T1000 (cell line): ENCODE measurements at places on chromosomes 11 and 22.

DNA sequence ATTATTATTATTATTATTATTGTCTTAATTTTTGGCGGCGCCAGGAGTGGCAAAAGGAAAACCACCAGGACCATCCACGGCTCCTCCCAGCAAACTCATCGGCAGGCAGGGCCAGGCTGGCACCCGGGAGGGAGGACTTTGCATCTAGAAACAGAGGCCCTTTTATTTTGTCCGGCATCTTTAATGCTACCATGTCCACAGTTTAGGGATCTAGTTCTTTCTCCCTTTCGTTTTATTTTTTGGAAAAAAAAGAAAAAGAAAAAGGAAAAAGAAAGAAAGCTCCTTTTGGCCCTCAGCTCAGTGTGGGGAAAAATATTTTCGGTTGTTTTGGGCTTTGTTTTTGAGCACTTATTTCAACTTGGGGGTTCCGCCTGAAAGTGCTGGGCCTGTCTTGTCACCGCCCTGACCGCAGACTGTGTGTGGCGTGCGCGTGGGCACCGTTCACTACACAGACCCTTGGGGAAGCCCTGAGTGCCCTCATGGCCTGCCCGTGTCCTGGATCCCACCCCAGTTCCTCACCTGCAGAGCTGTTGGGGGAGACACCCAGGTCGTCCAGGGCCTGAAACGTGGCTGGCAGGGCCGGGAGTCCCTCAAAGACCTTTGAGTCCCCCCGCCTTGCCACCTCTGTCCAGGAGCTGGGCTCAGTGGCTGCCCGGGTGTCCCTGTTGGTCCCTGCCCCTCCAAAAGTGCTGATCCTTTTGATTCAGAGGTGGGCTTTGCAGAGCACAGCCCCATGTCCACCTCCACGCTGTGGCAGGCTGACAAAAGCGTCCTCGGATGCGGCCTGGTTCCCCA, 69.1 kb upstream of the PPARA start:
- no peak for DNase-seq

DNA sequence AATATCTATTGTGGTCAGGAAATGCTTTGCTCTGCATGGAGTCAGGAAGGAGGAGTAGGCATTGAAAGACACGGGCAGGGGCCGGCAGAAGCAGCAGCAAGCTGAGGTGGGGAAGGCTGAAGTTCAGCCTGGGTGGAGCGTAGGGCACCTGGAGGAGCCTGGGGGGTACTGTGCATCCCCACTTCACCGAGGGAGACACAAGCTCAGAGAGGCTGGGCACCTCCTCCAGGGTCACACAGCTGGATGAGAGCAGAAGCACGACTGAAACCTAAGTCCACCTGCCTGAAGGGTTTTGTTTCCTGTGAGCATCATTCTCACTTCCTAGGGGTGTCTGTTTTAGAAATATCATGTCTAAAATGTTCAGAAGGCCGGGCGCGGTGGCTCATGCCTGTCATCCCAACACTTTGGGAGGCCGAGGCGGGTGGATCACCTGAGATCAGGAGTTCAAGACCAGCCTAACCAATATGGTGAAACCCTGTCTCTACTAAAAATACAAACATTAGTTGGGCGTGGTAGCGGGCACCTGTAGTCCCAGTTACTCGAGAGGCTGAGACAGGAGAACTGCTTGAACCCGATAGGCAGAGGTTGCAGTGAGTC, 138.3 kb downstream of the MPPED1 start:
- no peak for DNase-seq

DNA sequence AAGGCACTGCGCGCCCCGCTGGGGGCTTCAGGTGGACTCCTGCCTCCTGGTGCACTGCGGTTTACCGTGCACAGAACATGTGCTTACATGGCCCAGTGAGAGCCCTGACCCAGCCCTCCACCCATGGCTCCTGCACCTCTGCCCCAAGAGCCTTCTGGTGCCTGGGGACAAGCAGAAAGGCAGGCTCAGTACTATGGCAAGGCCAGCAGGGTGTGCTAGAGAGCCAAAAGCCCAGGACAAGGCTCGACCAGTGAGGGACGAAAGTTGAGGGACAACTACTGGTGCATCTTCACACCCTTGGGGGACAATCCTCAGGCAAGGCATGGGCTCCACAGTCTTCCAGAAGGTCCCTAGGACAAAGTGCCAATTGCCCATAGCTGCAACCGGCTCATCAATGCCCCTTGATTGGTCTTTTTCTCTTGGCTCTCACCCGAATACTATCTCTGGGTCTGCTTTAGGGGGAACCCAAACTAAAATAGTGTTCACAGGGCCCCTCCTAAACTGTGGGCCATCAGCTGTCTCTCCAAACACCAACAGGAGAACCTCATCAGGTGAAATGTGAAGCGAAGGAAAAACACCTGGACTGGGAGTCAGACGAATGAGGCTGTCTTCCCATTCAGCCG, 13.5 kb downstream of the PGA5 start:
- no peak for DNase-seq

DNA sequence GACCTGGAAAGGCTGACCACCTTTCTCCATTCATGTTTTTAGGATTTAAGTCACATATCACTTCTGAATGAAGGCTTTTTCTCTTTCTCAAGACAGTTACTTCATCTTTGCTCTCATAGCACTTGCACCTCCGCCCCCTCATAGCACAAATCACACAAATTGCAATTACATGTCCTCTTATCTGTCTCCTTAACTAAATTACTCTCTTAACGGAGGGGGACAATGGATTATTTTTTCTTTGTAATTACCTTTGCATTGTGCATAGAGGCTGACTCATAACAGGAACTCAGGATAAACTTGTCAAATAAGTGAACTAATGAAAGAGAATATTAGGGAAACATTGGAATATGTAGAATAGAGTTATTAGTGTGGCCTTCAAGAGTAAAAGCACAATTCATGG, 94.7 kb downstream of the MUC15 start:
- no peak for DNase-seq

DNA sequence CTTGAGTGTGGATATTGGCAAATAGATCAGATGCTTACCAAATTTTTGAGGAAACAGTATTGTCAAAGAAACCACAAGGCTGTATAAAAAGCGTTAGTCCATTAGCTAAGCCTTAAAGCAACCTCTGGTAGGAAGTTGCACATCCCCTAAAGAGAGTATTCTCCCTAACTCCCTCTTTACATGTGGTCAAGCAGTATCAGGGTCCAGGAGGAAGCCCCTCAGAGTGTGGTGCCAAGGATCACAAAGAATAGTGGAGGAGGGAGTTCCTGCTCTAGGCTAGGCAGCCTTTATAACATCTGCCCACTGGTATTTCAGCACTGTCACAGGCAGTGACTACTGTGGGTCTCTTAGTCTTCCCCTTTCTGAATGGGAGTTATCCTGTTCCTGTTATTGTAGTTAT, 18.8 kb upstream of the AMPD3 start:
- no peak for DNase-seq

GRCh38 chr11:29190313-29190712, 826.5 kb downstream of the KCNA4 start:
- DNase-seq = no peak

DNA sequence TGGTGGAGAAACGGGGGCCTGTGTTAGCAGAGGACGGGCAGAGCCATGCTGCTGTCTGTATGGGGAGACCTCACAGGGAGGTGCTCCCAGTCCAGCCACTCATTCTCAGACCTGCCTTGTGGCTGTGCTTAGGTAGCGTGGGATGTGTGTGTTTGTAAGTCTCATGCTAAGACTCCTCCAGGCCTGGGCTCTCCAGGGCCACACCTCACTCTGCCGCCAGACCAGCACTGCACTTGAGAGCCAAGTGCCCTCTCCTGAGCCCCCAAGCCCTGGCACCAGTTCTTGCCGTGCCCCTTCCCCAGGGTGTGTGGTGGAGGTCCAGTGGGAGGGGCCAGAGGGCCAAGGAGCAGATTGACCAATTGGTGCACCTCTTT, 108.8 kb downstream of the BCR start:
- DNase-seq = no peak

GRCh38 chr22:45968003-45968650, 8.8 kb downstream of the WNT7B start:
- DNase-seq = peak; percentile 50

- no peak for DNase-seq
Observed at GRCh38 chr11:93196816-93197379, 893 bp downstream of the SLC36A4 start.

DNA sequence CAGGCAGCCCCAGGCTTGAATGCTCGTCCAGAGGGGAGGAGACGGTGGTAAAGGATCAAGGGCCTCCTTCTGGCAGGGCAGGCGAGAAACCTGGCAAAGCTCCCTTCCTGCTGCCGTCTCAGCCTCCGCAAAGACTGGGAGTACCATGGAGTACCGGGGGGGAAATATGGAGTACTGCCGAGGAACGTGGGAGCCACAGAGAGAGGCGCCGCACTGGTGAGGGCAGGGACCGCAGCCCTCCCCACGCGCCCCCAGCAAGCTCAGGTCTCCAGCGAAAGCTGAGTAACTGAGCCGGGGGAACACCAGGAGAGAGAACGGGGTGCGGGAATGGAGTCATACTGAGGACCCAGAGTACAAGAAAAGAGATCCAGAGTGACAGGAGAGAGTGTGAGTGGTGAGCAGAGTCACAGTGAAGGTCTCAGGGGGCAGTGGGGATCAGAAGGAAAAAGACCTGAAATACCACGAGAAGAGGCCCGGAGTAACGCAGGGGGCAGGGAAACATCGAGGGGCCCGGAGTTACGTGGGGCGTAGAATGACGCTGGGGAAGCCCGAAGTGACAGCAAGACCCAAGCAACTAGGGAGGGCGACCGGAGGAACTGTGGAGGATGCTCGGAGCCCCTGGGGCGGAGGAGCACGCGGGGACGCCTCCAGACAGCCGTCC, 740 bp downstream of the EML3 start:
- peak; percentile 20 for DNase-seq

DNA sequence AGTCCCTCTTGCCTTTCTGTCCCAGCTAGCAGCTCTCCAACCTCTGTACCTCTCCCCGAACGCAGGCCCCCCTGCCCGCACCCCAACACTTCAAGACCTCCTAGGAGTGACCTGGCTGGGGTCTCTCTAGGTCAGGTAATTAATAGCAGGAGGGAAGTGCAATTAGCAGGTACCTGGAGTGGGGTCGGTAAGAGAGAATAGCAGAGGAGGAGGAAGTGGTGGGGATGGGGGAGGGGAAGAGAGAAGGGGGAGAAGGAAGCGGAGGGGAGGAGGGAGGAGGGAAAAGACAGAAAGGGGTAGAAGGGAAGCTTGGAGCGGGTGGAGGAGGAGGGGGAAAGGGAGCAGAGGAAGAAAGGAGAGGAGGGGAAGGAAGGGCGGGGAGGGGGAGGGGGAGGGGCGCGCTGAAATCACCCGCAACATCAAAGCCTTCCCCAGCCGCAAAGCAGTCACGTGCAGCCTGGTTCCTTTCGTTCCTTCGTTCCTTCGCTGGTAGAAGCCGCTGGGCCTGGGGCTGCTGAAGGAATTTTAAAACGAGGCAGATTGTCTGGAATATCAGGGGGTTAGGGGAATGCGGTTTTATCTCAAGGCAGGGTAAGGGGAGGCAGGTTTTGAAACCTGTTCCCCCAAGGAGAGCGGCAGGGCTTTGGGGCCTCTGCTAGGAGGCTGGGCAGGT, 29.3 kb upstream of the TCF20 start:
- no peak for DNase-seq

DNA sequence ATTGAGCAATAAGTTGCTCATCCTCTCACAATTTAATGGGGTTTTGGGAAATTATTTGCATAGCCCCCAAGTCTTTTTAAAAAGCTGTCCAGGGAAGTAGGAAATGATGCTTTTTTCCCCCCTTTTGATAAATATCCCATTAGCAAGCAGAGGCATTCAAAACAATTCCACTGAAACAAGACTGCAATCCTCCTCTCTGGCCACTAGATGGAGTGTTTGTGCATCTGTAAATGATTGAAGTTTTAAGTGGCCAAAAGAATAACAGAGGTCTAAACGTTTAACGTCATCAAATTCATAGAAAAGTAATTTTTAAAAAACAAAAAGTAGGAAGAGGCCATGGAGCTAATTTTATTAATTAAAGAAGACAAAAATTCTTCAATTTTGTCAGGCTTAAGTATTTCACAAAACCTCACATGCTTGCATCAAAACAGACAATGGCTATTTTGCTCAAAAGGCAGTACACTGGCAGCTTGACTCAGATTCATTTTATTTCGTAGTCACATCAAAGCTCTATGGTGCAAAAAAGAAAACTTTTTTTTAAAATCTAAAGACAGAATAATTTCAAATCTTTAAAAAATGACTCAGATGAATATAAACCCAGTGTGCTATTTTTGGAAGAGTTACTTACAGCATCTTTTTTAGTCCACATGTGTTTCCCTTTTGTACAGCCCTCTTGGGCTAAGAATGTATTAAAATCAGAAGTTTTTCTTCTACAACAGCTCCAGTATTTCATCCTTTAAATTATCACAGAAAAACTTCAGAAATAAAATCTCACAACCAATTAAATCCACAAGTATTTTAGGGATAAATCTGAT, 17.8 kb downstream of the CHORDC1 start:
- DNase-seq = no peak

DNA sequence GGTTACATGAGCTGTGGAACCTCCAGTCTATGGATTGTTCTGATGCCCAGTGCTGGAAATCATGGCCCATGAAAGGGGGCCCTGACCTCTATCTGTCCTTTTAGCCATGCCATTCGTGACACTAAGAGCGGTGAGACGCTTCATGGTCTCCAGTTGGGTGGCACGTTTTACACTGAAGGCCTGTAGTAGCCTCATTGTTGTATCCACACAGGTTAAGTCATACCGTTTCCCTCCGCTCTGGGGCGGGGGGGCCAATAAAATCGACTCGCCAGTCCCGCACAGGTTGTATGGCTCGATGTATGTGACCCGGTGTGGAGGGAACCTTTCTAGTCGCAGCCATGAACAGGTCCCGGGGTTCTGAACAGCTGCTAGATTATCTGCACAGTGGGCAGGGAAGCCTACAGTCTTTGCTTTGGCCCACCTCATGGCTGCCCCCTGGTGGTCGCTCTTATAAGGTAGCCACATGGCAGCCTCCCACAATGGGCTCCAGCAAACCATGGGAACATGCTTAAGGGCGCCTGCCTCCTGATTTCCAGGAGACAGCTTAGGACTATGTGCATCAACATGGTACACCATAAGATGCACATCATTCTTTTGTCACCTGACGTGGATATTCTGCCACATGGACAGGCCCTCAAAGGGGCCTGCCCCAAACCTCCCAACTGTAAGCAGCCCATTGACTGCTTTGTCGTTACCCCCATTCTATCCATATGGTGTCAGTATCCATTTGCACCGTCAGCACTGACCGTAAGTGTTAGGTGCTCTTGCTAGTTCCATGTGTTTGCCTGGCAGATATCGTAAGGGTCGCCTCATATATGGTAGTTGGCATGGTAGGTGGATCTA, 19.7 kb upstream of the APOL3 start:
- no peak for DNase-seq

- DNase-seq = no peak
Observed at GRCh38 chr22:46528121-46528610, 9.3 kb downstream of the CELSR1 start.

GRCh38 chr22:26903030-26903856, 245.9 kb downstream of the MIAT start:
- no peak for DNase-seq

DNA sequence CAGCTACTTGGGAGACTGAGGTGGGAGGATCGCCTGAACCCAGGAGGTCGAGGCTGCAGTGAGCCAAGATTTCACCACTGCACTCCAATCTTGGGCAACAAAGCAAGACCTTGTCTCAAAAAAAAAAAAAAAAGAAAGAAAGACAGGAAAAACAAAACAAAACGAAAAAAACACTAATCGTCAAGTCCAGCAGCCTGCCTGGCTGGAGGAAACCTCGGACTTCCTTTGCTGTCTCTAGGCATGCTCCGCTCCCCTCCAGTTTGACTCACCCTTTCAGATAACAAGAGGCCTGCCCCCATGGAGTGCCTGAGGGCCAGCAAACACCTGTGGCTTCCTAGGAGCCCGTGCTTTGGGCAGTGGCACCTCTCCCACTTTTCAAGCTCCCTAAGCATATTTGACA, 28.8 kb upstream of the CHKA start:
- DNase-seq = no peak

GRCh38 chr11:69352166-69352565, 58.2 kb downstream of the MYEOV start:
- no peak for DNase-seq
